ENCODE measurements at places on chromosomes 3 and 15. TPM values are rescaled to one million over a fixed set of nuclear protein-coding genes. Genes with fewer than 3 reads are reported as not detected.

GRCh38 chr15:57551715-57552677 lies 39.7 kb upstream of the MYZAP start:
- no peaks in the 10 kb centered on the region for H3K36me3 ChIP-seq
- no peak overlapping the region for H3K4me3 ChIP-seq
- DNase-seq, result no peak
- no peaks in the 10 kb centered on the region for H3K27me3 ChIP-seq

DNA sequence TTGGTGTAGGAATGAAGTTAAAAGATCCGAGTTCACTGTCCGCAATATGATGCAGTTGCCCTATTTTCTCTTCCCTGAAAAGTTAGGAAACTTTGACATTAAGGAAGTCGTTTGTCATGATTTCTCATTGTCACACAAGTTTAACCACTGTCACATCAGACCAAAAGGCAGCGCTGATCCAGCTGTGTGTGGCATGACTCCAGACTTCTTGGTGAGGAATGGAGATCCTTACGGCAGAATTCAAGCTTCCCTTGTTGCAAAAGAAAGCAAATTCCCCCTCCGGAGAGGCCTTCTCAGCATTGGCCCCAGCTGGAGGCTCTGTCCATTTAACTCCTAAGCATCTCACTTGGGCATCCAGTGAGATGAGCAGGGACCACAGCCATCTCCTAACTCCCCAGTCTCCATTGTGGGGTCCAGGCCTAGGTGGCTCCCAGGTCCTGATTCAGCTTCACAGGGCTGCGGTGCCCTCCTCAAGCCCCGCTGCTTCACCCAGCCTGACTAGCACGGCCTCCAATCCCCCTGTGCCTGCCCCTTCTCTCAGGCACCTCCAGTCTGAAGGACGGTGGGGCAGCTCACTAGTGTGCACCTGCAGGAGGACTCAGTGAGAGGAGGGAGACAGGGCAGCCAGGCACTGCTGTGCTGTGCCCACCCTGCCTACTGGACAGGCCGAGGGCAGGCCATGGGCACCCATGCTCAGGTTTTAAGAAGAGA lies 159.5 kb downstream of the CHSY1 start:
- H3K4me3 ChIP-seq, result no peak overlapping the region
- no peak for DNase-seq
- H3K4me1 ChIP-seq, result peaks cover 4% of the 10 kb centered on the region
- no peaks in the 10 kb centered on the region for H3K36me3 ChIP-seq
- no peak overlapping the region for H3K27ac ChIP-seq

SYNM gene
- 4.3 TPM for total RNA-seq

DNA sequence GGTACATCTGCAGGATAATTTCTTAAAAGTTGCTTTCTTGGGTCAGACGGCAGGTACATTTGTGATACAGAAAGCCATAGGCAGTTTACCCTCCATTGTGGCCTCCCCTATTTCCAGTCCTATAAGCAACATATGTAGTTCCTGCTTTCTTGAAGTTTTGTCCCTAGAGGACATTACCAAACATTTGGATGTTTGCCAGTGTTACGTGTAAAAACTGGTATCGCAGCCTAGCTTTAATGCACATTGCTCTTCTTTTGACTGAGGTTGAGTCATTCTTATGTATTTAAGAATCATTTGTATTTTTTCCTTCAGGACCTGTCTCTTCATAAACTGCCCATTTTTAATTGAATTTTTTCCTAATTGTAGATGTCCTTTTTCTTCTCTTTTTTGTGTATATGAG lies 114.3 kb downstream of the DIPK2A start:
- H3K27me3 ChIP-seq, result no peaks in the 10 kb centered on the region
- no peaks in the 10 kb centered on the region for H3K36me3 ChIP-seq
- no peaks in the 10 kb centered on the region for H3K4me1 ChIP-seq
- no peak overlapping the region for H3K27ac ChIP-seq
- H3K4me3 ChIP-seq, result no peak overlapping the region

DNA sequence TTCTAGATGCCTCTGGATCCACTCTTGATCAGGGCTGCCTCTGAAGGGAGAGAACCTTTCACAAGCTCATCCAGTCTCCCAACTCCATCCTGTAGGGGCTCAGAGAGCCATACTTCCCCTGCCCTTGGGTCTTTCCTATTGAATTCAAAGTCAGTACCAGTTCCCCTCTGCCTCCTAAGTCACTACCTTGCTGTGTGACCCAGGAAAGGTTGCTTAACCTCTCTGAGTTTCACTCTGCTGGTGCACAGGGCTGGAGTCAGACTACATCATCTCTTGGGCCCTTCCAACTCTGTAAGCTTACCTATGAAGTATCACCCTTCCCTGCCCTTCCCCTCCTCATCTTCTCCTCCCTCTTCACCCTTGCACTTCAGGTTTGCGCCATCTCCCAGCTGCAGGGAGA lies 117.9 kb downstream of the MEGF11 start:
- no peak overlapping the region for H3K27ac ChIP-seq
- H3K27me3 ChIP-seq, result no peaks in the 10 kb centered on the region
- no peaks in the 10 kb centered on the region for H3K36me3 ChIP-seq
- H3K4me3 ChIP-seq, result no peak overlapping the region
- DNase-seq, result no peak
- no peaks in the 10 kb centered on the region for H3K4me1 ChIP-seq

MAP1A gene
- total RNA-seq, result 3.1 TPM

IQCF5 gene
- total RNA-seq, result not detected

OR5K2 gene
- not detected for total RNA-seq

PCOLCE2 gene
- not detected for total RNA-seq

DNA sequence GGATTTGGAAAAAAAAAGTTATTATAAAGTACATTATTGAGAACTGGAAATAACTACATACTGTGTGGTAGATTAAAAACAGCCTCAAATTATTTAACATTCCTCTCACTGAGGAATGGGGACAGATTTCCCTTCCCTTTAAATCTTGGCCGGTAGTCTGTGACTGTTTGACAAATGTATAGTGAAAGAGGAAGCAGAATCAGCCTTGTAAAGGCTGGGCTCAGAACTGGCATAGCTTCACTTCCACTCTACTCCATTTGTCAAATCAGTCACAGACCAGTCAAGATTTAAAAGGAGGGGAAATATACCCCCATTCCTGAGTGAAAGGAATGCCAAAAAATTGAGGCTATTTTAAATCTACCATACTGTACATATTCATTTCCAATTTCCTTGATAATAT lies 18.2 kb upstream of the B4GALT4 start:
- H3K36me3 ChIP-seq, result no peaks in the 10 kb centered on the region
- H3K27me3 ChIP-seq, result no peaks in the 10 kb centered on the region
- no peak for DNase-seq
- H3K4me3 ChIP-seq, result no peak overlapping the region
- H3K27ac ChIP-seq, result no peak overlapping the region
- peaks cover 4% of the 10 kb centered on the region for H3K4me1 ChIP-seq

DNA sequence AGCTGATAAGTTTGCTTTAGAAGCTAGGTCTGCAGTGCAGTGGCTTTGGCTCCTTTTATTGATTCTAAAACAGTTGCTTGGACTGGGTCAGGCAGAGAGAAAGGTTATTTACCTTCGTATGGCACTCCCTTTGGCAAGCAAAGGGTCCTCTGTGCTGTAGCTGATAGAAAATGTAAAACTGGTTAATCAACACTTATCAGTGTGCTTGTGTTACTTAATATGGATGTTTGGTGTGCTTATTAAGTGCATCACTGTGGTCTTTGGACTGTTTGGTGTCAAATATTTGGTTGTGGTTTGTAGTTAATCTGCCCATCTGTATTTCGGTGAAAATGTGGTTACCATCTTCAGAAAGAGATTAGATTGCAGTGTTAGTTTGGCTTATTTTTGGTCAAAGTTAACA lies 16.0 kb downstream of the UBE2E2 start:
- DNase-seq, result no peak
- no peaks in the 10 kb centered on the region for H3K27me3 ChIP-seq
- H3K36me3 ChIP-seq, result no peaks in the 10 kb centered on the region

ZNF860 gene
- 1.3 TPM for total RNA-seq

DNA sequence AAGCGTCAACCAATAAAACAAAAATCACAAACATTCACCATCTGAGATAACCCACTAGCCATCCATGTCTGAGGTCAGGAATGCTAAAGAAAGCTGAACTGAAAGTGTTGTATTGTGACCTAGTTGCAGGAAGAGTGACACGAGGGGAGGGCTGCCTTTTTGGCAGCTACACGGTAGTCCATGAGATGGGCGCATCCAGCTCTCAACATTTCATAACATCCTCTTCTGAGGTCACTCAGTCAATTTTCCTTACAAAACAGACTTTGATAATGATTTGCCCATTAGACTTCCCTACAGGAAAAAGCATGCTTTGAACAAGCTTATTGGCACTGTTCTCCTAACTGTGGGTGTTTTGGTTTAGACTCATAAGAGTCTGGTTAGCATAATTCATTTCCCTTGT lies 15.4 kb upstream of the SHF start:
- DNase-seq, result no peak
- H3K27me3 ChIP-seq, result peaks cover 5% of the 10 kb centered on the region
- no peak overlapping the region for H3K27ac ChIP-seq
- no peak overlapping the region for H3K4me3 ChIP-seq
- no peaks in the 10 kb centered on the region for H3K36me3 ChIP-seq

BNC1 gene
- total RNA-seq, result not detected

DNA sequence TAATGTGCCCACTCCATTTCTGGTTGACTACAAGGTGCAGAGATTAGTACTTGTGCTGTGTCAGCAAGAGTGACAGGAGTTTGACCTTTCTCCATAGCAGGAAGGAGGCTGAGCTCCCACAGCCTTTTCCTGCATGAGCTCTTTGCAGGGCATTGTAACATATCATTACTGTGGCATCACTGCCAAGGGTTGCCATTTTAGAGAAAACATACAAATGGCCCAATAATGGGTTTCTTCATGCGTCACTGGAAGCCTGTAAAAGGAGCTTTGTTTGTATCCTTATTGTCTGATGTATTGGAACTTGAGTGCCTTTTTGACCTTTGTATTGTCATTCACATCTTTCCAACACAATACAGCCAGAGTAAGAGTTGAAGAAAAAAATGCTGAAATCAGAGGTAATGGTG lies 323.0 kb upstream of the CDIN1 start:
- H3K27me3 ChIP-seq, result no peaks in the 10 kb centered on the region
- H3K4me1 ChIP-seq, result no peaks in the 10 kb centered on the region
- no peak overlapping the region for H3K4me3 ChIP-seq

CCRL2 gene
- total RNA-seq, result 1.1 TPM

DNA sequence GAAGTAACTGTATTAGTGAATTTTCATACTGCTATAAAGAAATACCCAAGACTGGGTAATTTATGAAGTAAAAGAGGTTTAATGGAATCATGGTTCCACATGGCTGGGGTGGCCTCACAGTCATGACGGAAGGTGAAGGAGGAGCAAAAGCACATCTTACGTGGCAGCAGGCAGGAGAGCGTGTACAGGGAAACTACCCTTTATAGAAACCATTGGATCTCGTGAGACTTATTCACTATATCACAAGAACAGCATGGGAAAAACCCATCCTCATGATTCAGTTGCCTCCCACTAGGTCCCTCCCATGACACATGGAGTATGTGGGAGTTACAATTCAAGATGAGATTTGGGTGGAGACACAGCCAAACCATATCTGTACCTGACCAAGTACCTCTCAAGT lies 812.3 kb upstream of the ALCAM start:
- H3K27me3 ChIP-seq, result no peaks in the 10 kb centered on the region
- no peak overlapping the region for H3K27ac ChIP-seq
- H3K36me3 ChIP-seq, result no peaks in the 10 kb centered on the region
- no peak for DNase-seq

All from T-cell (primary cell).